ENCODE measurements at places on chromosomes 7 and 10. TPM values are rescaled to one million over a fixed set of nuclear protein-coding genes. Genes with fewer than 3 reads are reported as not detected.

The IFIT2 gene
- polyA plus RNA-seq = 0.23 TPM

DNA sequence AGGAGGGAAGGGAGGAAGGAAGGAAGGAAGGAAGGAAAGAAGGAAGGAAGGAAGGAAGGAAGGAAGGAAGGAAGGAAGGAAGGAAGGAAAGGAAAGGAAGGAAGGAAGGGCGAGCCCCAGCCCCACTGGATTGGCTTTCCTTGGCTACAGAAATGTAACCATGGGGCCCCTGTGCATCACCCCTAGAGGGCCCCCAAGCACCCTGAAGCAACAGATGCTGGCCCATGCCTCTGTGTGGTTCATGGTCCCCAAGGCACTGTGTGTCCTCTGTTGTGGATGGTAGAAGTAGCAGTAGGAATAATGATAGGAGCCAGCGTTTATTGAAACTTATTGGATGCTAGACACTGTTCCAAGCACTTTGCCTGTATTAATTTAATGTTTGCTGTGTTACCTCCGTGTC, 116.6 kb upstream of the MACROH2A2 start:
- no peak overlapping the region for H3K27ac ChIP-seq
- no peaks in the 10 kb centered on the region for H3K27me3 ChIP-seq
- H3K36me3 ChIP-seq = no peaks in the 10 kb centered on the region
- DNase-seq = no peak

DNA sequence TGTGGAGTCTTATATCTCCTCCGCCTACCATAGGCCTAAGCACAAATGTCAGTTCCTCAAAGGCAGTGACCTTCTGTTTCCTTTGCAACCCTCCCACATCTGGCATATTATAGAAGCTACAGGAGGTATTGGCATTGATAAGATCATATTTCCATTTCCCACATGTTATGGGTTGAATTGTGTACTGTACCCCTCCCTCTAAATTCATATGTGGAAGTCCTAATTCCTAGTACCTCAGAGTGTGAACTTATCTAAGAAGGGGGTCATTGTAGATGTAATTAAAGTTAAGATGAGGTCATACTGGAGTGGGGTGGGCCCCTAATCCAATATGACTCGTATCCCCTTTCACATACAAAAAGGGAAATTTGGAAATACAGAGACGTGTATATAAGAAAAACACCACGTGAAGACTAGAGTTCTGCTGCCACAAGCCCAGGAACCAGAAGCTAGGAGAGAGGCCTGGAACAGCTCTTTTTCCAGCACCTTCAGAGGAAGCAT, 6.1 kb upstream of the LAMB4 start:
- H3K36me3 ChIP-seq = no peaks in the 10 kb centered on the region
- H3K4me1 ChIP-seq = peaks cover 2% of the 10 kb centered on the region

The PON3 gene
- 0.62 TPM for polyA plus RNA-seq

GRCh38 chr7:76423666-76424412, 911 bp upstream of the ZP3 start:
- no peak for DNase-seq
- no peaks in the 10 kb centered on the region for H3K27me3 ChIP-seq
- peaks cover 7% of the 10 kb centered on the region for H3K4me1 ChIP-seq
- H3K4me3 ChIP-seq = no peak overlapping the region
- H3K27ac ChIP-seq = no peak overlapping the region
- H3K36me3 ChIP-seq = no peaks in the 10 kb centered on the region

GRCh38 chr10:43223056-43223455, 43.8 kb downstream of the RASGEF1A start:
- no peak for DNase-seq
- no peaks in the 10 kb centered on the region for H3K36me3 ChIP-seq
- no peak overlapping the region for H3K27ac ChIP-seq
- peaks cover 6% of the 10 kb centered on the region for H3K27me3 ChIP-seq
- H3K4me3 ChIP-seq = no peak overlapping the region
- no peaks in the 10 kb centered on the region for H3K4me1 ChIP-seq

The RELN gene
- polyA plus RNA-seq = 0.22 TPM

The CNPY1 gene
- not detected for polyA plus RNA-seq

DNA sequence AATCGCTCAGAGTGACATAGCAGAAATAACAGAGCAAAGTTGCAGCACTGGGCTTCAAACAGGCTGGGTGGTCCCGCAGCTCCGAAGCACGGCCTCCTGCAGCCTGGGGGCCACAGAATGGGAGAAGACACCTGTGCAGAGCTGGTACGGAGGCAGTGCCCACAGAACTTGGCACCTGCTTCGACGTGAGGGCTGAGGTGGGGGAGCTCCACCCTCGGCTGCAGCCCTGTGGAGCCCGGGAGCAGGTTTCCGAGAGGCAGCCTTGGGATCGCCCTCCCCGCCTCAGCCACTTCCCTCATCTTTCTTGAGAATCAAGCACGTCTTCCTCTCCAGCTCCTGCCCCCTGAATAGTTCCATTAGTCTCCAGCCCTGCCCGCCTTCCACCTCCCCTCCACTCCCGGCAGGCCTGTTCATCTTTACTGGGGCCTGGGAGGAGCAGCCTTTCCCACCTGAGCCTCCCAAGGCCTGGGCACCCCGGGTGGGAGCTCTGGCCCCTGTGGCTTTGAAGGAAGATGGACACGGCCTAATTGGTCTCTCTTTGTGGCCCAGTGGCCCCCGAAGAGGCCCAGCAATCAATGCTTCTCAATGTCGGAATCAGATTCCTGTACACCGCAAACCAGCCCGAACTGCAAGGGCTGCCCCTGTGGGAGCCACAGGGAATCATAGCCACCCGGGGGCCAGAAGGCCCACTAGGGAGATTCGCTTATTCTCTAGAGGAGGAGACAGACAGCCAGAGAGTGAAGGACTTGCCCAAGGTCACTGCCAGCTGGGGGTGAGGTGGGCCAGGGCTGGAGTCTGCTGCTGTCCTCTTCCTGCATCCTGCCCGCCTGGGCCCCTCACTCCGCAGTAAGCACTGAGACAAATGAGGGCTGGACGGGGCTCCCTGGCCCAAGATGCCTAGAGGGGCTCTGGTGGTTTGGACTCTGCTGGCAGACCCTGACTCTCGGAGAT, 17.0 kb upstream of the PCBD1 start:
- H3K4me1 ChIP-seq = no peaks in the 10 kb centered on the region
- no peaks in the 10 kb centered on the region for H3K36me3 ChIP-seq
- DNase-seq = no peak
- H3K27me3 ChIP-seq = peaks cover 4% of the 10 kb centered on the region

GRCh38 chr7:140637400-140637799, 3.2 kb downstream of the DENND2A start:
- no peak overlapping the region for H3K27ac ChIP-seq
- DNase-seq = no peak
- peaks cover 33% of the 10 kb centered on the region for H3K27me3 ChIP-seq
- H3K36me3 ChIP-seq = no peaks in the 10 kb centered on the region
- H3K4me3 ChIP-seq = no peak overlapping the region
- H3K4me1 ChIP-seq = peaks cover 2% of the 10 kb centered on the region

The MMP21 gene
- polyA plus RNA-seq = not detected

- H3K4me3 ChIP-seq = no peak overlapping the region
- peaks cover 3% of the 10 kb centered on the region for H3K4me1 ChIP-seq
- no peak overlapping the region for H3K27ac ChIP-seq
These were observed 25.5 kb upstream of the HPS1 start for GRCh38 chr10:98472196-98472595.

The BNIP3 gene
- polyA plus RNA-seq = 53.3 TPM

The ADAM12 gene
- polyA plus RNA-seq = 0.22 TPM

The LRRC18 gene
- not detected for polyA plus RNA-seq

DNA sequence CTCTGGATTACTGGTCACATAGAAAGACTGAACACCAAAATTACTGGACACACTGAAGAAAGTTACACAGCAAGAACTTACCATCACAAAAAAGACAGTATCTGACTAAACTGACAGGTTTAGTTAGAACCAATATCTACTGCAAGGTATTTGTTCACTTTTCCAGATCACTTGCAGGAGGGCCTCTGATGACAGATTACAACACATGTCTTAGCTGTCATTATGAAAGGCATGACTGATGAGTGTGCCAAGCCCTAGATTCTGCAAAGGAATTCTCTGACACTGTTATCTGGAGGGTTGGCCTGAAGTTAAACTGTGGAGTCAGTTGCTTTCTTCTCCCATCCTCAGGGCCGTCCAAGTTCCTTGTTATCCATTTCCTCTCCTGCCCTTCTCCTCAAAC, 242.7 kb downstream of the KIF20B start:
- H3K27ac ChIP-seq = no peak overlapping the region
- H3K4me3 ChIP-seq = no peak overlapping the region
- no peaks in the 10 kb centered on the region for H3K27me3 ChIP-seq
- no peaks in the 10 kb centered on the region for H3K36me3 ChIP-seq

GRCh38 chr10:49276596-49276995, 22.4 kb upstream of the C10orf71 start:
- H3K27ac ChIP-seq = no peak overlapping the region
- no peaks in the 10 kb centered on the region for H3K36me3 ChIP-seq
- no peaks in the 10 kb centered on the region for H3K27me3 ChIP-seq
- no peak for DNase-seq
- H3K4me1 ChIP-seq = no peaks in the 10 kb centered on the region
- no peak overlapping the region for H3K4me3 ChIP-seq

GRCh38 chr7:50801907-50802306, 19.2 kb upstream of the GRB10 start:
- no peak overlapping the region for H3K27ac ChIP-seq
- H3K4me1 ChIP-seq = peaks cover 11% of the 10 kb centered on the region
- peaks cover 4% of the 10 kb centered on the region for H3K27me3 ChIP-seq
- DNase-seq = no peak

The STYXL1 gene
- 67.6 TPM for polyA plus RNA-seq

DNA sequence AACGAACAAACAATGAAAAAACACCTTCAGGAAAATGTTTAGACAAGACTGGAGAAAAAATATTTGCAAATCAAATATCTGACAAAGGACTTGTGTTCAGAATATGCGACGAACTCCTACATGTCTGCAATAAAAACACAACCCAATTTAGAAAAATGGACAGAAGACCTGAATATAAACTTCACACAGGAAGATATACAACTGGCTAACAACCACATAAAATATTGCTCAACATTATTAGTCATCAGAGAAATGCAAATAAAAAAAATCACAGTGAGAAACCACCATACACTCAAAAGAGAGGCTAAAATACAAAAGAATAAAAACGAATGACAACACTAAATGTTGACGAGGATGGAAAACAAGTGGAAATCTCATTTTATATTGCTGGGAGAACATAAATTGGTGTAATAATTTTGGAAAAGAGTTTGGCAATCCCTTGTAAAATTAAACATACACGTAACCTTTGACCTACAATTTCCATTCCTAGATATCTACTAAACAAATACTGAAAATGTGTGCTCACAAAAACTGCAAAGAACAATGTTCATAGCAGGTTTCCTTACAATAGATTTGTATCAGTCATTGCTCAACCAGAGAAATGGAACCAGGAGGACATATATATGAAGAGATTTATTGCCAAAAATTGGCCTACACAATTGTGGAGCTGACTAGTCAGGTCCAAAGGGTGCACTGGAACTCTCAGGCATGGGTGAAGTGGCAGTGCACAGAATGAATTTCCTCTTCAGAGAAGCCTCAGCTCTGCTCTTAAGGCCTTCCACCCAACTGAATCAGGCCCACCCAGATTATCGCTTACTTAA, 82.9 kb upstream of the OGDHL start:
- DNase-seq = peak; percentile 16
- H3K4me3 ChIP-seq = no peak overlapping the region
- peaks cover 20% of the 10 kb centered on the region for H3K4me1 ChIP-seq
- H3K27ac ChIP-seq = no peak overlapping the region
